ENCODE measurements at places on chromosomes 13 and 19. TPM values are rescaled to one million over a fixed set of nuclear protein-coding genes. Genes with fewer than 3 reads are reported as not detected.

The ANGPTL8 gene
- not detected for total RNA-seq

The CYP4F2 gene
- total RNA-seq, result not detected

The TEX26 gene
- total RNA-seq, result not detected

The A1BG gene
- 36.2 TPM for total RNA-seq

The SOX1 gene
- not detected for total RNA-seq

The DCT gene
- not detected for total RNA-seq

The RFPL4A gene
- not detected for total RNA-seq

The ATCAY gene
- not detected for total RNA-seq

The FGF22 gene
- total RNA-seq, result 0.16 TPM

Data from activated CD8-positive, alpha-beta T cell treated with anti-CD3 and anti-CD28 coated beads for 36 hours (primary cell).